Stimulated activated CD4-positive, alpha-beta T cell treated with anti-CD3 and anti-CD28 coated beads, Interleukin-2, amount 100 ng/mL, for 24 hours (primary cell): ENCODE measurements at places on chromosomes 5 and 9.
A peak's percentile ranks its signal among the peaks of the same experiment; 100 is the strongest.

- peak; percentile 32 for DNase-seq
These were observed 234.3 kb upstream of the ANKH start for GRCh38 chr5:15105799-15106393.

DNA sequence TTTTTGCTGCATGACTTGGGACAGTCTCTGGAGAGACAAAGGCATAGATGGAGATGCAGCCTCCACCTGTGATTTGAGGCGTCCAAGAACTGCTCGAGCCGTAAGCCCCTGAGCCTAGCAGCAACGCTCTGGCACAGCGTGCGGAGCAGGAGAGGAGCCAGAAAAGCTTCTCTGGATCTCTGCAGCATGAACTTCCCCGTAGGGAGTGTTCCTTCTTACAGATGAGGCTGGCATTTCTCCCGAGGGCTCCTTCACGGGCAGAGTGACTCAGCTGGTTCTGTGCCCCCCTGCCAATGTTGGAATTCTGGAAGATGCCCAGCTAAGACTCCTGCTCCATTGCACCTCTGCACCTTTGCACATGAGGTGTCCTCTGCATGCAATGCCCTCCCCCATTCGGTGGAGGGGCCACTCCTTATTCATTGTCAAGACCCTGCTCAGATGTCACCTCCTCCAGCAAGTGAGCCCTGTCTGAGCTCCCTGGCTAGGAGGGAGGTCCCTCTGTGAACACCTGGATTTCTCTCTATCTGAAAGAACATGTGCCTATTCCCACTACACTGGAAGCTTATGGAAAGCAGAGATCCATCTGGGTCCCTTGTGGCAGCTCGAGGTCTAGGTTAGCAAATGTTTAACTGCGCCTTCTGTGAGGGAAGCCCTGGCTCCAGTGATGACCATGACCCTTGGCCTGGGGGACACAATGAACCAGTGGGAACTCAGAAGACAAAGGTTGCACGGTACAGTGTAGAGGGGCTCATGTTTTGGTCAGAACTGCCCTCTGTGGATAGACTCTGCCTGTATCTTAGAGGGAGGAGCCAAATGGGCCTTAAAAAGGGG lies 39.6 kb downstream of the SH3PXD2B start:
- DNase-seq: no peak

DNA sequence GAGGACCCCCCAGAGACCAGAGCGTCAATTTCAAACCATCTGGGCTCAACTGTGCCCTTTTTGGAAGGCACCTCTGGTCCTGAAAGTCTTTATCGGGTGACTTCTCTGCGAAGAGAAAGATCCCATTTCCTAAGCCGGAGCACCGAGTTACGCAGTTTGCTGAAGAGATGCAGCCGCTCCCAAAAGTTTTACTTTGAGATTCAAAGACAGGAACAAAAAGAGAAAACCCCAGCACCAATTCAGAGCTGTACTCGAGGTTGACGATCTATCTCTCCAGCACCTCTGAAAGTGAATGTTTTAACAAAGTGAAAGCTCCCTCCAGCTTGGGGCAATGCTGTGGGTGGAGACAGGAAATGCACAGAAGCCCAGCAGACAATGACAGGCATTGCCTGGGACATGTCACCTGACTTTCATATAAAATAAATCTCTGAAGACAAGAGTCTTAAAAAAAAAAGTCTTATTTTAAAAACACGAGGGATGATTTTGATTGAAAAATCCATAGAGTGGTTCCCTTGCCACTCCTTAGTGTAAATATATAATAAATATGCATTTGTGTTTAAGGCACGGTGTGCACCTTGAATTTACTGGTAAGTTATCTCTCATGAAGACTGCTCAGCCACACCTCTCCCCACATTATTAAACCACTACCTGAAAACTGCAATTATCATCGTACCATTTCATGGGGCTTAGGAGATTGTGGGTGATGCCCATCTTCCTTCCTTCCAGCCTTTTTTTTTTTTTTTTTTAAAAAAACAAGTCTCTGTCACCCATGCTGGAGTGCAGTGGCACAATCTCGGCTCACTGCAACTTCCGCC lies 79.9 kb downstream of the FNBP1 start:
- peak; percentile 63 for DNase-seq

GRCh38 chr9:101029315-101030085 lies 973 bp downstream of the PLPPR1 start:
- no peak for DNase-seq

GRCh38 chr5:14593326-14594021 lies 11.9 kb downstream of the OTULINL start:
- DNase-seq: no peak

DNA sequence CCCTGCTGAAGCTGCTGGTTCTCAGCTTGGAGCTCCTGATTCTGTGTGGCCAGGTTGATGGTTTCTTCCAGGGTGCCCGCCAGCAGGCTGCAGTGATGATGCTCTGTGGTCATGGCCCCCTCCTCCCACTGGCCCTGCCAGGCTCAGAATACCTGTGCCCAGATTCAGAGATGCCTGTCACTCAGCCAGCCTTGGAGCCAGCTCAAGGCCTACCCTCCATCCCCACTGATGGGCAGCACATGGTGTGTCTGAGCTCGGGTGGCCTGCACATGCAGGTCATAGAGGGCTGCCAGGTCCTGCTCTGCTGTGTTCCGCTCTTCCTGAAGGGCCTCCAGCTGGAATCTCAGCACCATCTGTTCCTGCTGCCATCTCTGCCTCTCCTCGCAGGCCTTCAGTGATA lies 5.4 kb downstream of the SLC35A4 start:
- no peak for DNase-seq

DNA sequence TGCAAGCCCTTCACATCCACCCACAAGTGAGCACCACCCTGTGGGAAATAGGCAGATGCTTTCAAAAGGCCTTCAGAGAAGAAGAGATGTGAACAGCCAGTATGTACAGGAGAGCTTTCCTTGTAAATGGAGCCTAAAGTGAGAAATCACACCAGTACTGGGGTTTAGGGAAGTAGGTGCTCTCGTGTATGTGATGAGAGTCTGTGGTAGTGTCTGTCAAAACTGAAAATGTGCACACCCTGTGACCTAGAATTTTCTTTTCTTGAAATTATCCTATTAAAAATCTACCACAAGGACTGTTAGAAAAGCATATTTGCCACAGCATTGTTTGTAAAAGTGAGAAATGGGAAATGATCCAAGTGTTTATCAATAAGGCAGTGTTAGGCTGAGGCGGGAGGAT lies 16.6 kb downstream of the OTULINL start:
- no peak for DNase-seq

DNA sequence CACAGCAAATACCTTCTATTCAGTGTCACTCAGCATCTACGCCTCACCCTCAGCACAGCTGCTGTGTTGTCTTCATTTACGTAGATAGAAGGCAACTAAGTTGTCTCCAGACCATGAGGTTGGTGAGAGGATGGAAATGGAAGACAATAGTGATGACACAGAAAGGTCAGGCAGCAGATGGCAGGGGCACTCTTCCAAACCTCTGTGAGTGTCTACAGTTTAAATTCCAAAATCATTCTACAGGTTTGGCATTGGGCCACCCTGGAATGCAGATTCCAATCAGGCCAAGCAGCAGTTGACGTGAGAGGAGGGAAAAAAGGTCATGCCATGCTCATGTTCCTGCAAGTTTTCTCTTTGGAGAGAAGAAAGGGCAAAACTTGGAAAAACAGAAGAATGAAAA lies 68.7 kb upstream of the ADAMTSL1 start:
- no peak for DNase-seq

DNA sequence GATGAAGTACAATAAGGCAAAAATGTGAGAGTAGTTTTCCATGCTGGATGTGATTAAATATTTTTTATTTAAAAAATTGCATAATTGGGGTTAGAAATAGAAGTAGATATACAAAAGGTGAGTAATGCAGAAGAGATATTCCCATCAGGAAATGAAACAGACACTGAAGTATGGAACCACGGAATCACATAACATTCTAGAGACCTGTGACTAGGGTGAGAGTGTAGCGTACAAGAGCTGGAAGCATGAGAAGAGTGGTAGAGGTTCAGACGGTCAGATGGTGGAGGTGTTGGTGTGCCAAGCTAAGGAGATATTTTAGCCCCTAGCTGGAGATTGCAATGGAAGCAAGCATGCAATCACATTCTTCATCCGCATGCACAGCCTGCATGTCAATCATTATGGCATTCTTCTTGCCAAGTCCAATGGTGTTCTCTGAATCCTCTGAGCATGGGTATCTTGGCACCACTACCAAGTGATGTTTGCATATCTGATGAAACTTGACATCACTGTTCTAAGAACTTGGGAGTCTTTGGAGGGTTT lies 587.8 kb downstream of the PSAT1 start:
- DNase-seq: no peak

DNA sequence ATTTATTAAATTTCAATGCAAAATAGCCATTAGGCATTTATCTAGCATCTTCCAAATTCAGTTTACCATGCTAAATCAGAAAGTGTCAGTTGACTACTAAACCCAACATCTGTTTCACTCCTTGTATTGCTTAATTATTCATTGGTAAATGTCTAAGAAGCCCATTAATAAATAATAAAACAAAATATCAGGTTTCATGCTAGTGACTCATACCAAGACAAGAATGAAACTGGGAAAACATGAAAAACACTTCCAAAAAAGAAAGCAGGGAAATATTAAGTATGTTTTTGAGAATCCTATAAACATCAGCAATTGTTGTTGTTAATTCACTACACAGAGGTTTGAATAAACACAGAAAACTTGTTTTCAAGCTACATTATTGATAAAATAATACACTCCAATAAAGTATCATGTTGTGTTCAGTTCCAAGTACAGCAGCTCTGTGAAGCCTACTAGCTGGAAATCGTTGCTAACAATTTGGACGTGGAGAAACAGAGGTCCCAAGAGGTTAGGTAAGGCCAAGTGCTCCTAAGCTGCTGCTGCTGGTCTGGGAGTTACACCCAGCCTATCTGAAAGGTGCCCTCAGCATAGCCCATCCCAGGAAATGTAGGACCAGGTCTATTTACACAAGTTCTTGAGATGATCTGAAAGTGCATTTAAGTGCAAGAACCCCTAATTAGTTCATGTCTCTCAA lies 78.8 kb downstream of the GNAQ start:
- no peak for DNase-seq

DNA sequence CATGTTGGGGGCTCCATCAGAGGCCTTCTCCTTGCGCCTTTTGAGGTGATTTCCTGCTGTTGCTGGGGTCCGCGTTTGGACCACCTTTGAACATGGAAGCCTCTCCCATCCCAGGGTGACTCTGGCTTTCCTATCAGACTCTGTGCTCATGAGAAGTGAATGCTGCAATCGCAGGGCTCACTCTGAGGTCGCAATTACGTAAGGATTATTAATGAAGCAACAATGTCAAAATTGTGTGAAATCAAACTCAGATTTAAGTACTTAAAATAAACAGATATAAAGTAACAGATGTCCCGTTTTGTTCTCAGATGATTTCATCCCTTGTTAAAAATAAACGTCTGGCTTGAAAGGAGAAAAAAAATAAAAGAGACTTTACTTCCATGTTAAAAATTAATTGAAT lies 634.2 kb downstream of the BNC2 start:
- no peak for DNase-seq

GRCh38 chr5:32526810-32527209 lies 58.5 kb upstream of the SUB1 start:
- no peak for DNase-seq

- DNase-seq: no peak
These were observed 1771.7 kb upstream of the CDH9 start for GRCh38 chr5:28809811-28810750.

- DNase-seq: no peak
These were observed 325.0 kb downstream of the NFIB start for GRCh38 chr9:13988944-13989343.

DNA sequence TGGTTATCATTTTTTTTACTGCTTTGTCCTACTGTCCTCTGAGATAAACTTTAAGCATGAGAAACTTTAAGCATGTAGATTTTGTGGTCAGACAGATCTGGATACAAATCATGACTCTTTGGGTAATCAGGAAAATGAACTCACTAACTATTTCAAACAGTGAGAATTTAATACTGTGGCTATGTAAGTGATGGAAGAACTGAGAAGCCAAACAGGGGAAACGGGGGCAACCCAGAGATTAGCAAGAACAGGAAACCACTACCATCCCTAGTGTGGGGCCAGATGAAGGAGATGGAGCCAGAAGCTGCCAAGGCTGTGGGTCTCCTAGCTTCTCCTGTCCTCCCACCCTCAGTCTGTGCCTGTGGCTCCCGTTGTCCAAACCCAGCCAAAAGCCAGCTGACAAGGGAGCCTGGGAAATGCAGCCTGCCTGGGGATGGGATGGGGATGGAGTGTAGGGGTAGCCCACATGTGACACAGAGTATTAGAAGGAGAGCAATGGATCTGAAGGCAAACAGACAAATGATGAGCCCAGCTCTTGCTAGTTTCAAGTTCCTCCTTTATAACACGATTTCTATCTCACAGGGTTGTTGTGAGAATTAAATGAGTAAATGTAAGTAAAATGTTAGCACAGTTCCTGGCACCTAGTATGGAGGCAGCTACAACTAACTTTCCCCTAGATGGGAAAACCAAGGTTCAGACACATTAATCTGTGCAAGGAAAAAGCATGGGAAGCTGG lies 27.7 kb upstream of the CDC23 start:
- DNase-seq: peak; percentile 3

DNA sequence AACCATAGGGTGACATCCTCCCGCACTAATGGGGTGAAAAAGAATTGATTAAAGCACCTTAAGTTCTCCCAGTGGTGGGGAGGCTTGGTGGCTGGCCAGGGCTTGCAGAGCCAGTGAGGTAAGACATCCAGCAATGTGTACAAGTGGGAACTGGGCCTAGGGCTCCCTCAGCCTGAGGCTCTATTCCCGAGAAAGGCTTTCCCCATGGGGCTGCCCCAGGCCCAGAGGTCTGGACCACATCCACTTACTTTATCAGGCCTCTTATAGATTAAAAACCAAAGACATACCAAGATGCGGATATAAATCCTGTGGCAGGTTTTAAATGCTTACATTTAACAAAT lies 35.3 kb downstream of the C5orf15 start:
- no peak for DNase-seq

- no peak for DNase-seq
These were observed 471.9 kb downstream of the MTRR start for GRCh38 chr5:8340739-8341344.
